ENCODE measurements at places on chromosomes 7 and 10.

DNA sequence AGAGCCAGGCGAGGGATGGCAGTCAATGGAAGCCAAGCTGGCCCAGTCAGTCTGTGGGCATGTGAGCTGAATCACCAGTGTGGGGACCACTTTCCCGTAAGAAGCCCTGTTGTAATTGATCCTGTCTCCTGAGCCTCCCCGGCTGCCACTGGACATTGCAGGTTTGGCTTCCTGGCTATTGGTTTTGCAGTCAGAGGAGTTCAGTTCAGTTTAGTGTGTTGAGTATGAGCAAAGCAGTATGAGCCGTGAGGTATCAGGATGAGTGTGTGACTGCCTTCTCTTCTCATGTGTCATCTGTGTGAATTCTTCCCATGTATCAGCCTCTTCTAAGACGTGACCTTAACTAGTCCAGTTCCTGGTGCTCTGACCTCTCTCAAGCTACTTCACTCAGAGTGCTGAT lies 227.4 kb downstream of the PRKG1 start:
- DNase-seq = no peak

DNA sequence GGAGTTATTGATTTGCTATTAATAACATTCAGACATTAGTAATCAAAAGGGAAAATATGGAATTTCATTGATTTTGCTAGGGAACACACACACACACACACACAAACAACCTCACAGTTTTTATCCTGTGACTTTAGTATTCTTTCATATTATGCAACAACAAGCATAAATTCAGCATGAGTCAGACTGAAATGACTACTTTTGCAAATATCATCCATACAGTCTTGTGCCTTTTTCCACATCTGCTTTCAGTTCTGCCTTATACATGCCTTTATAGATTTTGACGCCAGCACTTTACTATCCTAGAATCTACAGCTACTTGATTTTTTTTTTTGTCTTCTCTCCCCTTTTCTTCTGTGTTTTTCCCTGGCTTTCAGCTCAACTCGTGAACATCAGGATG lies 975.8 kb upstream of the LRRTM3 start:
- no peak for DNase-seq

DNA sequence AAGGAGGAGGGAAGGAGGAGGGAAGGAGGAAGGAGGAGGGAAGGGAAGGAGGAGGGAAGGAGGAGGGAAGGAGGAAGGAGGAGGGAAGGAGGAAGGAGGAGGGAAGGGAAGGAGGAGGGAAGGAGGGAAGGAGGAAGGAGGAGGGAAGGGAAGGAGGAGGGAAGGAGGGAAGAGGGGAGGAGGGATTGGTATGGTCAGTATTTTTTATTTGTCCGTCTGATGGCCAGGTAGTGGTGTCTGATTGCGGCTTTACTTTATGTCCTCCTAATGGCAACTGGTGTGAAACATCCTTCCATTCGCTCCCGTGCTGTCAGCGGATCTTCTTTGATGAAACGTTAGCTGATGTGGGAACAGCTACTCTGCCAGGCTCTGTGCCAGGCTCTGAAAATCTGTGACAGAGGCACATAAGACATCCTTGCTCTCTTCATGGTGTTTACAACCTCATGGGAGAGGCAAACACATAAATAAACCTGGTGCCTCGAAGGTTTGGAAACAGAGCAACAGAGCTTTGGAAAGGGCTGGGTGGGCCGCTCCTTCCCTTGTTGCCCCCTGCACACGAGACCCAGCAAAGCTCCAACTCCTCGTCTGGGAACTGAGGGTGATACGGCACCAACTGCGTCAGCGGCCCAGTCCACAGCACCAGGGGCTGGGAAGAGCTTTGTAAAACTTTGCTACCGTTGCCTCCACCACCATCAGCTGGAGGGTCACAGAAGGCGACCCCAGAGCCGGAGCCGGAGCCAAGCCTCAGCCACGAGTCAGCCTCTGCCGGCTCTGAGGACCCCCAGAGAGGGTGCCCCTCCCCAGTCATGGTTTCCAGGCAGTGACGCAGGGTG lies 40.3 kb downstream of the PDGFA start:
- DNase-seq = peak; percentile 11

GRCh38 chr7:69189406-69189805 lies 408.9 kb upstream of the AUTS2 start:
- DNase-seq = no peak

DNA sequence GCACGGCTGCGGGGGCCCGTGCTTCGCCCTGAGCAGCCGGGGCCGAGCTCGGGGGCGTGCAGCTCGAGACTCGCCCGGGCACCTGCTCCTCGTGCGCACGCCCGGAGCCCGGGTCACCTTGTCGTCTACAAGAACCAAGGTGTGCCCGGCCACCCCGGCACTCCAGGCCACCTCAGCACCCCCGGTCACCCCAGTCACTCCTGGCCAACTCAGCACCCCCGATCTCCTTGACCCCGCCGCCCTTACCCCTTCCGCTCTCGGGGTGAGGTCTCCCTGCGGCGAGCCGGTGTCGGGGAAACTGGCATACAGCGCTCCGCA lies 268 bp upstream of the IGFBP3 start:
- DNase-seq = no peak

- no peak for DNase-seq
Observed at GRCh38 chr7:78420001-78420400, 621.4 kb downstream of the PHTF2 start.

DNA sequence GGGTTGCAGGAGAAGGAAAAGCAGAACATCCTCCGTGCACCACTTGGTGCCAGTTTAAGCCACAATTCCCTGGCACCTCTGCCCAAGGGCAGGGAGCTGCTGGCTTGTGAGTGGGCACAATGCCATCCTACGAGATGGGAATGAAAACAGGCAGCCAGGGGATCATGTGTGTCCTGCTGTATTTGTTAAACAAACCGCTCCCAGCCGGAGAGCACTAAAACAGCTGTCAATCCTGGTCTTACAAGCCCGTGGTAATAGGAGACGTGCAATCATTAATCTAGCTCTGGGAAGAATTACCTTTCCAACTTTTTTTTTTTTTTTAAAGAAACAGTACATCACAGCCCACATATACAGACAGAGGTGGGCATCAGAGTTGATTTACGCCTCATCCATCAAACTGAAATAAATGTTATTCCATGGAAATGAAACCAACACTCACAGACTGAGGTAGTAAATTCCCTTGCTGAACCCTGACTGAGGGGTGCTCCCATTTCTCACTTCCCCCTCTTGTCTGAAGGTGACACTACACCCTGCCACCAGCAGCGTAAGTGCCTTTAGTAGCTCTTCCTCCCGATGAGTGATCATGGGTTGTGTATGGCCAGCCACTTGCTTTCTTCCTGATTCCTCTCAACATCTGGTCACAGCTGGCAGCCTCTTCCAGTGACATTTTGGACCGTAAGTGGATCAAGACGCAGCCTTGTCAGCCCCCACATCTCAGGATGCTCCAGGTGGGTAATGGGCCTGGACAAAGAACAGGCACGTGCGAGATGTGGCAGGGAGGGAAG lies 143.8 kb downstream of the TEX36 start:
- DNase-seq = peak; percentile 52

DNA sequence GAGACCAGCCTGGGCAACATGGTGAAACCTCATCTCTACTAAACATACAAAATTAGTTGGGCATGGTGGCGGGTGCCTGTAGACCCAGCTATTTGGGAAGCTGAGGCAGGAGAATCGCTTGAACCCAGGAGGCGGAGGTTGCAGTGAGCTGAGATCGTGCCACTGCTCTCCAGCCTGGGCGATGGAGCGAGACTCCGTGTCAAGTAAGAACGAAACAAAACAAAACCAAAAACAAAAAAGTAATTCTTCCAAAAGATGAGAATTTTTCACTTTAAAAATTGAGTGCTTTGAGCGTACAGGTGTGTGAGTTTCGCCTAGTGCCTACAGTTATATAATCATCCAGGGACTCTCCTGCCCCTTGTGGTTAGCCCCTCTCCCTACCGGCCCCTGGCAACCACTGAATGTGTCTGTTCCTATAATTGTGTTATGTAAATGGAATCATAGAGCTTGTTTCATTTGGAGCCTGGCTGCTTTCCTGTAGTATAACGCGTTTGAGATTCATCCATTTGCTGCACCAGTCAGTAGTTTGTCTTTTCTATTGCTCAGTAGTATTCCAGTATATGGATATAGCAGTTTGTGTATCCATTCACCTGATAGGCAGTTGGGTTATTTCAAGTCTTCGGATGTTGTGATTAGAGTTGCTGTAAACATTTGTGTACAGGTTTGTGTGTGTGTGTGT lies 80.0 kb downstream of the RBM33 start:
- DNase-seq = no peak

DNA sequence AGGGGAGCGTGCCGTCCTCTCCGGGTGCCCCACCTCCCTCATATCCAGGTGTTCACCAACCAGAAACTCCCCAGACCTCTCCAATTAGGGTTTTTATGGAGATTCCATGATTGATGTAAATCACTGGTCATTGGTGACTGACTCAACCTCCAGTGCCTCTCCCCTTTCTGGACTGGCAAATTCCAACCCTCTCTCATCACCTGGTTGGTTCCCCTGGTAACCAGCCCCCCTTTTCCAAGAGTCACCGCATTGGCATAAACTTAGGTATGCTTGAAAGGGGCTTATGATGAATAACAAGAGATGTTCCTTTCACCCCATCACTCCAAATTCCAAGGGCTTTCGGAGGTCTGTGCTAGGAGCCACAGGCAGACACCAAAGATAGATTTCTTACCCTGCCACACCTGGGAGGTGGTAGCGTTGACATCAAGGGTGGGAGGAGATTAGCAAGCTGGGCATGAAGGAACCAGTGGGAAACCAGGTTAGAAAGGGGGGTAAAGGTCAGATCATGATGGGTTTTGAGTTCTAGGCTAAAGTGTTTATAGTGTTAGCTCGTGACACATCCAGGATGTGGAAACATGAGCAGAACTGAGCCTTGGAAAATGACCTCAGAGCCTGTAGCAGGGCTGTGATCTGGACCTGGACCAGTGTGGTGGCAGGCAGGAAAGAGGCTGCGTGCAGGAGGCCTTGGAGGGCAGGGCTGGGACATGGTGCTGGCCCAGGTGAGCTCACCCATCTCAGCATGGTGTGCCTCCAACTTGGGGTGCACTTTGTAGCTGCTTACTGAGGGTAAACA lies 45.1 kb downstream of the CAMK1D start:
- no peak for DNase-seq

DNA sequence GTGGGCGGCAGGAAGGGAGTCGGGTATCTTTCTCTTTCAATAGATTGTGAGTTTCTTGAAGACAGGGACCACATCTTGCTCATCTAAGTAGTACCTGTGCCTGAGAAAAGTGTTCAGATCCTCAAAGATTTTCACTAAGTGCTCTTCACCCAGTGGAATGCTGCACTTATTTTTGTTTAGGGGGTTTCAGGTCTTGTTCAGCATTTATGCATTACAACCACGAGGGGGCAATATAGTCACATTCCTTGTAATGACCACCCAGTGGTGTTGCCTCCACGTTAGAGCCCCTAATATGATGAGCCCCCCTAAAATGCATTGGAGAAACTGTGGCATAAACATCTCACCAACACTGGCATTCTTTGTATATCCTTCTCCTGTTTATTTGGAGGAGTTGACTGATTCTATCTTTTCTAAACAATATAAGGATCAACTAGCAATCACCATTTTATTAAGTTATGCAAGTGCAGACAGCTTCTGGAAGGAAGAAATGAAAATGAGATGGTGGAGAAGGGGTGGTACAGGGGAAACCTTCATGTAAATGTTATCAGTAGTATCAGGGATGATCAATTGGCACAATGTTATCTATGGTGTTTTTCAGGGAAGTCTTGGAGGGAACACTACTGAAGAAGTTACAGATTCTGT lies 3.1 kb upstream of the PAPSS2 start:
- peak; percentile 40 for DNase-seq

- no peak for DNase-seq
Observed at GRCh38 chr10:125030567-125031197, 88.8 kb downstream of the ZRANB1 start.

DNA sequence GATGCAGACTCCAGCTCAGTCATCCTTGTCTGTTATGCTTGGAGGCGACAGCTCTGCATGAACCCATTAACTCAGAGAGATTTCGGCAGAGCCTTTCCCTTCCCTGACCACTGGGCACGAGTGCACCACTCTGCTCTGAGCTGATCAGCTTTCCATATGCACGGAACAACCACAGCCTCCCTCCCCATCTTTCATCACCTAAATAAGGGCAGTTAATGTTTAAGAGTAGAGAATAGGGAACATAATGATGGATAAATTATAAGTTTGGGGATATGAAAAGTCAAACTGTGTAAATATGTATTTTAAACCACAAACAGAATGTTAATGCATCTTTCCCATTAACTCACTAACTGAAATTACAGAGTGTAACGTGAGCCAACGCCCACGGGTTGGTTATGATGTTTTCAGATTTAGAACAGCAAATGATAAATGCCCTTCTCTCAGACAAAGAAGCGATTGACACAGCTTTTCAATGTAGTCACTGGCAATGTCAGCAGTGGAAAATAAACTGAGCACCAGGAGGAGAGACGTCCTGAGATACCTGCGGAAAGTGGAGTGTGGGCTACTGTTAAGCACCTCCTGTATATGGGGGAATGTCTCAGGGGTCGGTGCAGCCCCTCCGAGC lies 658.2 kb downstream of the LRMDA start:
- DNase-seq = no peak

GRCh38 chr10:129958148-129958628 lies 5.9 kb downstream of the EBF3 start:
- no peak for DNase-seq

DNA sequence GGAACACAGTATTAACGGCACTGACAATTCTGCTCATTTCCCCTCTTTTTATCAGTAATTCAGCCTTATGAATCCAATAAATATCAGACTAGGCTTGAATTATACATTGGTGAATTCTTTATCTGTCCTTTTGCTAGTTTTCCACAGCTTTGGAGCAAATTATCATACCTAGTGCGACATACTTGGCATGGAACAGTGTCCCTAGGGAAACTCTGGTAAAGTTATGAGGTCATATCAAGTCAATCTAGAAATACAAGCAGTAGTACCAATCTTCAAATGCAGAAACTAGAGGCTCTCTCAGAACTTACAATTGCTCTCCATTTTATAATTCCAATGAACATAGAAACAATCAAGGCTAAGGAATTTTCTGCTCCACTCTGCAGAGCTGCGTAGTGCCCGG lies 449.3 kb upstream of the NPVF start:
- DNase-seq = no peak

DNA sequence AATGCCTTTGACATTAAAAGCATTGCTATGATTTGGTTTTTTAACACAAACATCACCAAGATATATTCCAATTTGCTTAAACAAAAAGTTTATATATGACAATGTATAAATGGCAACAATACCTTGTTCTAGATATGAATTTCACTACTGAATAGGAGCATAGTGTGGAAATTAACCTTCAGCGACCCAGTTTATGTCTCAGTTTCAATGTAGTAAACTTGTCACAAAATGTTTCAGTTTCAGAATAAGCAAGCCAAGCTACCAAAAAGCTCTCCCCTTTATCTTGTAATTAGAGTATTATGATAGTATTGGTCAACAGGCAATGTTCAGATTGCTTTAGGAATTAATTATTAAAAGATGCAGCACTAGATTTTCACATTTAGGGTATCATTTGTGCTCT lies 99.6 kb upstream of the PCDH15 start:
- no peak for DNase-seq
